Fibroblast of villous mesenchyme (primary cell): ENCODE measurements at places on chromosomes 12 and 14. TPM values are rescaled to one million over a fixed set of nuclear protein-coding genes. Genes with fewer than 3 reads are reported as not detected.

LUM gene
- 487 and 603 TPM in 2 replicates for total RNA-seq

C12orf56 gene
- 0.64 and 0.86 TPM in 2 replicates for total RNA-seq

PIK3C2G gene
- total RNA-seq: not detected in 2 replicates

KLRB1 gene
- total RNA-seq: not detected in 2 replicates

LRP6 gene
- 50.1 and 50.3 TPM in 2 replicates for total RNA-seq
